ENCODE measurements at places on chromosomes 3 and 15.

DNA sequence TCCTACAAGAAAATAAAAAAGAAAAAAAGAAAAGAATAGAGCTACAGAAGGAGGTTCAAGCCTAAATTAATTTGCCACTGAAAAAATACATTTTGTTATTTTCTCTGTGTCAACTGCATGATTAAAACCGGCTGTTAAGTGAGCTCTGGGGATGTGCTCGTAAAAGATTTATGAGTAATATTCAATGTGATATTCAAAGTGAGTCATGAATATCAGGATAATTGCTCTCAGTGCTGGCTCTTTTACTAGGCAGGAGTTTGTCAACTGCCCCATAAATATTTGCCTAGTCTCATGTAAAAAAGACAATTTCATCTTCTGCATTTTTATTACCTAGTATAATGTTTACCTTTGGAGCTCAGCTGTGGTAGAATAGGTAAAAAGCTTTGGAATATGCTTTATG is 78.9 kb downstream of the CDIN1 start:
- no peak for DNase-seq

- DNase-seq: no peak
Measured at GRCh38 chr3:23566499-23566898, 239.3 kb upstream of the UBE2E1 start.

DNA sequence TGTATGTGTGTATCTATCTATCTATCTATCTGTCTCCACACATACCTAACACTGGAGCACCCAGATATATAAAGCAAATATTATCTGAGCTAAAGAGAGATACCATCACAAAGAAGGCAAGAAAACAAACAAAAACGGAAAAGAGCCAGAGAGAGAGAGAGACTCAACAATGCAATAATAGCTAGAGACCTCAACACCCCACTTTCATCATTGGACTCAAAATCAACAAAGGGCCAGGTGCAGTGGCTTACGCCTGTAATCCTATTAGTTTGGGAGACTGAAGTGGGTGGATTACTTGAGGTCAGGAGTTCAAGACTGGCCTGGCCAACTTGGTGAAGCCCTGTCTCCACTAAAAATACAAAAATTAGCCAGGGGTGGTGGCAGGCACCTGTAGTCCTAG is 23.4 kb downstream of the NCBP2 start:
- no peak for DNase-seq

DNA sequence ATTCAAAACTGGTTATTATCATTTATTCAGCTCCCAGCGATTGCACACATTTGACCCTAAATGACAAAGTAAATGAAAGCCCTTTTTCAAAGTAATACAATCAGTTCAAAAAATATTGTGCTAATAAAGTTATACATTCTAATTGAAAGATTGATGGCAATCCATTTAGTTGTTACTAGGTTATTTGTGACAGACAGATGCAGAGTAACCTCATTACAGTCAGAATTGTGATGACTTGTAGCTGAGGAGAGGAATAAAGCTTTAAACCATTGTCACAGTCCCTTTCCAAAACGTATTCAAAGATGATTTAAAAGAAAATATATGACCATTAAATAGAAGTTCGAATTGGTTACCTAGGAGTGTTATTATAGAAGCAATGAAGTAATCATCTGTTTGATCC is 86.1 kb downstream of the ROBO2 start:
- no peak for DNase-seq

DNA sequence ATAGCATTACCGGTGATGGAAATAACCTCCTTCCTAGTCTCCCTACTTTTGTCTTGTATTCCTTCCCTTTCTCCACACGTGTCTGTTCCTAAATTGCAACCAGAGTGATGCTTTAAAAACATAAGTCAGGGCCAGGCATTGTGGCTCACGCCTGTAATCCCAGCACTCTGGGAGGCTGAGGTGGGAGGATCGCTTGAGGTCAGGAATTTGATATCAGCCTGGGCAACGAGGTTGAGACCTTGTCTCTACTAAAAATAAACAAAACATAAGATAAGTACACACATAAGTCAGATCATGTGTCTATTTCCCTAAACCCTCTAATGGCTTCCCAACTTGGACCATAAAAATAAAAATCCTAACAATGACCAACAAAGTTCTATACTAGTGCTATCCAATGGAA is 18.4 kb downstream of the ARMC8 start:
- DNase-seq: no peak

DNA sequence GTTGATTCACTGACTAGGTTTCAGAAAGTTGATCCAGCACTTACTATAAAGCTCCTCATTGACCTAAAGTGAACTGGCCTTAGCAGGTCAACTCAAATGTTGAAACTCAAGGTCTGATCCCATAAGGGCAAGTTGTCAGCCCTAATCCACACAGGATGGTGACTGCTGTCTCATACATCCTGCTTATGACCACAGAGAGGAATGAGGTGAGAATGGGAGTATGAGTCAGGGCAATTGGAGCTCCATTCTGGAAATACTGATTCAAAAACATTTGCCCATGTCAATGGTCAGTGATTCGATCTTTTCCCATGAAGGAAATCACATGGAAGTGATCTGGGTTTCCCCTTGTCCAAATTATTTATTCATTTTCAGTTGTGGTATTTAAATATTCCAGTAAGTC is 78.7 kb downstream of the ZNF385D start:
- no peak for DNase-seq

GRCh38 chr3:99768808-99769501 is 48.7 kb upstream of the CMSS1 start:
- no peak for DNase-seq

DNA sequence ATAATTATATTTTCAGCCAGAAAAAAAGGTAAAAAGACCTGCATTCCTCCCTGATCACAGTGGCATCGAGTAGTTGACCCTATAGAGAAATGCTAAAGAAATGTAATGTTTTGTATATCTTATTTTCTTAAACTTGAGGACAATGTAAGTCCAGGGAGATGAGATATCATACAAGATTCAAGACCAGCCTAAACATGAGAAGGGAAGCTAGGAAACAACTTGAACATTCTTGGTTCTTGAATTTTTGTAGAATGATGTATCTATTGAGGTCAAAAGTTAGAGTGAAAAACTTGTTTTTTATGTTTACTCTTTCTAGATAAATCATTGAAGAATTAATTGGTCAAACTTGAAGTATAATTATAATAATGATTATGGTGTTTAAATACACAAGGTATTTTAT is 497.7 kb upstream of the TBL1XR1 start:
- no peak for DNase-seq

- no peak for DNase-seq
Measured at GRCh38 chr3:125062904-125063618, 7.3 kb upstream of the HEG1 start.

All from ecto neural progenitor cell (in vitro differentiated cells).